Gastrocnemius medialis (tissue), 4 donors: ENCODE measurements at places on chromosomes 3 and 15. TPM values are rescaled to one million over a fixed set of nuclear protein-coding genes. Genes with fewer than 3 reads are reported as not detected.
A peak's percentile ranks its signal among the peaks of the same experiment; 100 is the strongest.

DNA sequence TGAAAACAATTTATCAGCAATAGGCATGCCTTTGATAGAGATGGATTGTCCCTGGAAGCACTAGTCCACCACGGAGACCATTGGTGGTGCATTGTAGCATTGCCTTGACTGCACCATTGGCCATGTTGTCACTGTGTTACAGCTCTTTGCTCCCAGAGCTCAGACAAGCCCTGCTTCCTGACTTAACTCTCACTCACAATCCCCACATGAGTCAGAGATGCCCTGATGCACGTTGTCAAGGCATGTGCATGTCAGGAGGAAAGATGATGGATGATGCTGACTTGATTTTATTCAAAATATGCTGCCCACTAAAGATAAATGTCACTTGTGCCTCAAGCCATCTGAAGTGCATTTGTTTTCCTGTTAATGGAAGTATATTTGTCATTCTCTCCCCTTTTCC, 266.1 kb downstream of the ARRDC4 start:
- no peaks in the 10 kb centered on the region for H3K27me3 ChIP-seq
- no peak overlapping the region for H3K4me3 ChIP-seq
- no peaks in the 10 kb centered on the region for H3K36me3 ChIP-seq
- DNase-seq: no peak
- H3K4me1 ChIP-seq: no peaks in the 10 kb centered on the region
- no peak overlapping the region for H3K27ac ChIP-seq

DNA sequence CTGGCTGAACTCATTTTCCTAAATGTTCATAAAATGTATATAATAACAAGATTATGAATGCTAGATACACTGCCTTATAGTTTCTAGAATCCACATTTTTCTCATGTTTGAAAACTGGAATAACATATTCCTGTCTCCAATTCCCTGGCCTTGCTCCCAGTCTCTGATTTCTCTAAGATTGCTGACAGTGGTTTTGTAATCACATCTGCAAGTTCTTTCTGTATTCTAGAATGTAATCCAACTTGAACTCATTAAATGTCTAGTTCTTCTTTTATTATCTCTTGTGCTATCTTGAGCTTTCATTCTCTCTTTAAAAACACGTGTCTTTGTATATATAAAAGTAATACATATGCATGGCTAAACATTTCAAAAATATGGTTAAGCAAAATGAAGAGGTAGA, 215.2 kb upstream of the ADAMTS9 start:
- no peak overlapping the region for H3K4me3 ChIP-seq
- no peaks in the 10 kb centered on the region for H3K36me3 ChIP-seq
- no peaks in the 10 kb centered on the region for H3K27me3 ChIP-seq
- no peak for DNase-seq
- H3K4me1 ChIP-seq: peaks cover 32% of the 10 kb centered on the region

GRCh38 chr3:20254268-20255117, 68.5 kb upstream of the SGO1 start:
- H3K27me3 ChIP-seq: no peaks in the 10 kb centered on the region
- DNase-seq: no peak
- H3K4me1 ChIP-seq: no peaks in the 10 kb centered on the region
- H3K36me3 ChIP-seq: no peaks in the 10 kb centered on the region
- H3K4me3 ChIP-seq: no peak overlapping the region

DNA sequence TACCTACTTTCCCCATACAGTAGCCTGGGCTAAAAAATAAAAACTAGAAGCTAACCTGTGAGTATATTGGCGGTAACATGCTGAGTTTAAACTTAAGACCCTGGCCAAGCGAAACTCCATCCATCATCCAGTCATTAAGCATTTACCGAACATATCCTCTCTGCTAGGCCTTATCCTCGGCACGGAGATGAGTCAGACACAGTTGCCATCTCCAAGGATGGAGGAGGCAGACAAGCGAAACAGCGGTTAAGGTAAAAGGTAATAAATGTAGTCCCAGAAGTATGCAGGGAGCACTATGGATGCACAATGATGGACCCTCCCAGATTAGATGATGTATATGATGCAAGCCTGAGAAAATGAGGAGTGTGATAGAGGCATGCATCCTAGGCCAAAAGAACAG, 143.6 kb downstream of the RYR3 start:
- H3K36me3 ChIP-seq: no peaks in the 10 kb centered on the region
- no peak overlapping the region for H3K4me3 ChIP-seq
- DNase-seq: no peak
- H3K27ac ChIP-seq: no peak overlapping the region
- H3K4me1 ChIP-seq: peaks cover 5% of the 10 kb centered on the region

GRCh38 chr3:98021830-98022560, 13.1 kb downstream of the GABRR3 start:
- DNase-seq: no peak
- H3K27ac ChIP-seq: no peak overlapping the region
- no peaks in the 10 kb centered on the region for H3K4me1 ChIP-seq
- no peak overlapping the region for H3K4me3 ChIP-seq

DNA sequence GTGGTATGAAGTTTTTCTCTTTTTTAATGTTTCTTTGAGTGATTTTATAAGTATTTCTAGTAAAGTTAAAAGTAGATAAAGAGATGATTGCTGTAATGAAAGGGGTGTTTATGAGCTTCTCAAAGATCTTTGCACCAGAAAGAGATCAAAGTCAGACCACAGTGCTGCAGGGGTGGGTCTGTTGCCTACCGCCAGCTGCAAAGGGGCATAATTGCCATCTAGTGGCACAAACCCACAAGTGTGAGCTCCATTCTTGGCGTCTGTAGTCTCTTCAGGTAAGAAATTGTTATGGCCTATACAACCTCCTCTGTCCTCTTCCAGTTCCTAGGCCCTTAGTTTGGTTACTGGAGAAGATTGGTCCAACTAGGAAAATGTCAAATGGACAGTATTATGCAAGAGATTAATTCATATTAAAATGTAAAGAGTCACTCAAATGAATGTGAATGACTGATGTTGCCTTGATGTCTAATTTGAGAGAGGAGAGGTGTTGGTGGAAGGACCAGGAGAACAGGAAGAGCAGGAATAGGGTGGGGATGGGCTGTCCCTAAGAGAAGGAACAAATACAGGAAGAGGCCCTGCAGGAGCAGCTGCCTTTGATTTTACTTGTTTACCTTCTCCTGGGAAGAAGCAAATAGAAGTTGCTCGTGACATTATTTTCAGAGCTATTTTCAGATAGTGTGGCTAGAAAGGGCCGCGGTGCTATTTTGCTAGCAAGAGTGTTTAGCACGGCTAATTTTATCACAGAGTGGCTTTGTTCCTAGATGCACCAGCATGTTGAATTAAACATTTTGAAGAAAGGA, 53.0 kb upstream of the GSK3B start:
- no peak for DNase-seq
- H3K27me3 ChIP-seq: no peaks in the 10 kb centered on the region
- peaks cover 17% of the 10 kb centered on the region for H3K4me1 ChIP-seq
- no peaks in the 10 kb centered on the region for H3K36me3 ChIP-seq
- no peak overlapping the region for H3K27ac ChIP-seq

GRCh38 chr3:99659032-99659431, 20.6 kb downstream of the COL8A1 start:
- no peak overlapping the region for H3K4me3 ChIP-seq
- H3K27me3 ChIP-seq: no peaks in the 10 kb centered on the region
- DNase-seq: peak; percentile 35

GRCh38 chr3:102354818-102355515, 79.8 kb upstream of the ZPLD1 start:
- no peaks in the 10 kb centered on the region for H3K4me1 ChIP-seq
- no peak for DNase-seq
- no peak overlapping the region for H3K27ac ChIP-seq
- no peaks in the 10 kb centered on the region for H3K36me3 ChIP-seq
- no peaks in the 10 kb centered on the region for H3K27me3 ChIP-seq

GRCh38 chr3:104746056-104746455, 620.7 kb upstream of the ALCAM start:
- H3K4me3 ChIP-seq: no peak overlapping the region
- no peak overlapping the region for H3K27ac ChIP-seq
- H3K36me3 ChIP-seq: no peaks in the 10 kb centered on the region
- DNase-seq: no peak
- H3K4me1 ChIP-seq: no peaks in the 10 kb centered on the region

DNA sequence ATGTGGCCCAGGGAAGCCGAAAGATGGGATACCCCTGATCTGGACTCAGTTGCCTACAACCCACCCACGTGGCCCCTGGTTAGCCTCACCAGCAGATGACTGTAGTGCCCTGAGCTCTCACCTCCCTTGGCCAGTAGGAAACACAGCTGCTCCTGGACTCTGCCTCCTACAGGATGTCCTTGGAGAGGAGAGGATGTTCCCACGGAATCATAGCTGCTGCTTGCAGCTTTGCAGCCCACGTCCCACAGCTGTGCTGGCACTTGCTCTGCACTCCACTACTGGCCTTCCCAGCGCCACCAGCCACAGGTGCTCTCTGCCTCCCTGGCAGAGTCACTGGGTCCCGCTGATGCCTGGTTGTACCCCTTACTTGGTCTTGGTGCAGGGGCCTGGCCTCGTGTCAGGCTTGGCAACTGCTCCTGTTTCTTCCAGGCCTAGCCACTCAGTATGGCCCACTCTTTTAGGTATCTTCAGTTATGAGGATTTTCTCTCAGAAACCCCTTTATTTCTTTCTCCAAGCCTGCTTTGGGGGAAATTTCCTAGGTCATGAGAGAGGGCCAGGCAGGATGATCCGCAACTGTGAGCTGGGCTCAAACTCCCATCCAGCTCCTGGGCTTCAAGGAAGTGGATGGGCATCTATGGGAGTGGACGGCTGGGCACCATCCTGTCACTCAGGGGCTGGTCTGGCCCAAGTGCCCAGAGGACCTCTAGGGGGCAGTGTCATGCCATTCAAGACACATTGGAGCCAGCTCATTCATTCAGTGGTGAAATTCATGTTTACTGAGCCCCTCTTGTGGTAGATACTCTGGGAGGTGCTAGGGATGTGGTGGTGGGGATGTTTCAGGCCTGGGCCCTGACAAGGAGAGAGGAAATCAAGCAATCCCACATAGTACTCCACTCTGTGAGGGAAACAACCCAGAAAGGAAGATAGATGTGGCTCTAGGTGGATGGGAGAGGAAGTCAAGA, 16.2 kb upstream of the VILL start:
- no peak overlapping the region for H3K27ac ChIP-seq
- no peaks in the 10 kb centered on the region for H3K36me3 ChIP-seq
- H3K27me3 ChIP-seq: no peaks in the 10 kb centered on the region
- H3K4me1 ChIP-seq: peaks cover 6% of the 10 kb centered on the region
- H3K4me3 ChIP-seq: no peak overlapping the region

DNA sequence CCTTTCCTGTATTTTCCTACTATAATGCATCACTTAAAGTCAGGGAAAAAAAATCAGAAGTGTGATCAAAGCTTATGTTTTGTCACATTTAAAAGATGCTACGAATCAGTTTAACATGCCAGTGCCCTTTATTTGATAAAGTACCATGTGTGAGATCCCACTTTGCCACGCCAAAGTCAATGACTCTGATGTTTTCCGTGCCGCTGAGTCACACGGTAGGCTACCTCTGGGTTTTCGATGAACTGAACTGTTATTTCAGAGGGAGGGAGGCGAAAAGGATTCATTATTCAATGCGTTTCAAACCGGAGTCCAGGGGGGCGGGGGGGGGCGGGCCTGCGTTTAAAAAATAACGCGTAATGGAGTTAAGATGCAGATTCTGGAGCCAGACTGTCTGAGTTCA, 203.0 kb downstream of the ABHD5 start:
- DNase-seq: no peak
- no peaks in the 10 kb centered on the region for H3K36me3 ChIP-seq

GRCh38 chr3:45548681-45549075, 45.9 kb upstream of the LIMD1 start:
- no peak overlapping the region for H3K4me3 ChIP-seq
- H3K36me3 ChIP-seq: no peaks in the 10 kb centered on the region
- peaks cover 46% of the 10 kb centered on the region for H3K4me1 ChIP-seq
- no peak for DNase-seq
- no peaks in the 10 kb centered on the region for H3K27me3 ChIP-seq

DNA sequence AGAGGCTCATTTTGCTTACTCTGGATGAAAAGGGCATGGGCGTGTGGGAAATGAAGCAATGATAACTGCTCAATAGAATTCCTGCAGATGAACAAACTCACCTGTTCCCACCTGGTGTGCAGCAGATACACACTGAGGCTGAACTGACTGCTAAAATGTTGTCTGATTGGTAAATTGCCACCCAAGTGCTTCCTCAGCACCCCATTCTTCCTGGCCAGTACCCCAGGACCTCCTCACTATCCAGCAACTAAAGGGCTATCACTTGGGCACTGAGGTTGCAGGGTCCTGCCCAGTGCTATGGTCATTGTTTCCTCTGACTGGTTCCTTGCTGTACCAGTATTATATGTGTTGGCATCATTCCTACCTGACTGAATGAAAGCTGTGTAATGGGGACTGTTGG, 38.0 kb upstream of the DGKG start:
- no peak for DNase-seq
- no peak overlapping the region for H3K4me3 ChIP-seq
- H3K27me3 ChIP-seq: no peaks in the 10 kb centered on the region
- no peaks in the 10 kb centered on the region for H3K4me1 ChIP-seq
- no peak overlapping the region for H3K27ac ChIP-seq
- H3K36me3 ChIP-seq: no peaks in the 10 kb centered on the region

DNA sequence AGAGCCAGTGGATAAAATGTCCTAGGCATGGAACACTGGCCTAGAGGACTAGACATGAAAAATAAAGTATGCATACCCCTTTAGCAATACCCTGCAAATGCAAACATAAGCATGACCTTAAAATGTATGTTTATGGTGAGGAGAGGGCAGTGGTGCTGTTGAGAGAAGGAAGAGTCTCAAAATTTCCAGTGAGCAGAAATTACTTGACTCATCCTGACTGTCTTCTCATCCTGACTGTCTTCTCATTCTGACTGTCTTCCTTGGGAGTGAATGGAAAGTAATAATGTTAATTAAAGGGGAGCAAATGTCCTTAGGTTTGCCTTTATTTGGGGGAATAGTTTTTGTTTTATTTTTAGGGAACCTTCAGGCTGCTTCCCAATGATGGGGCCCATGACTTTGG, 121.5 kb upstream of the GALNT15 start:
- no peak overlapping the region for H3K4me3 ChIP-seq
- no peak for DNase-seq
- no peaks in the 10 kb centered on the region for H3K36me3 ChIP-seq
- peaks cover 53% of the 10 kb centered on the region for H3K4me1 ChIP-seq

- H3K4me3 ChIP-seq: peak overlapping the region; percentile 83
- peak overlapping the region; percentile 84 for H3K27ac ChIP-seq
- no peaks in the 10 kb centered on the region for H3K36me3 ChIP-seq
- peak; percentile 15 for DNase-seq
- peaks cover 14% of the 10 kb centered on the region for H3K4me1 ChIP-seq
Observed at GRCh38 chr3:196712514-196713413, 587 bp downstream of the PIGX start.

DNA sequence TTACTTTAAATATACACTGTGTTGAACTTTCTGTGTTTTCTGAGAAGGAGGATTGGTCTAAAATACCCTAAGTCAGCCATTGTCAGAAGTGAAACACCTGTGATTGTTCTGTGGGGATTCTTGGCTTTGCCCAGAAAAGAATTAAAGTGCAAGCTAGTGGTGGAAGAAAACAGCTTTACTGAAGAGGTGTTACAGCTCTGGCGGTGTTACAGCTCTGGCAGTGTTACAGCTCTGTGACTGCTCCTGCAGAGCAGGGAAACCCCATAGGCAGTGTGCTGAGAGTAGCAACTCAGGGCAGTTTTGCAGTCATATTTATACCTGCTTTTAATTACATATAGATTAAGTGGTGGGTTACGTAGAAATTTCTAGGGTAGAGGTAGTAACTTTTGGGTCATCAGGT, 66.6 kb downstream of the C3orf20 start:
- H3K27ac ChIP-seq: no peak overlapping the region
- no peak for DNase-seq
- H3K4me1 ChIP-seq: no peaks in the 10 kb centered on the region
- H3K27me3 ChIP-seq: no peaks in the 10 kb centered on the region

The SGO1 gene
- not detected for total RNA-seq

The CSTA gene
- 0.58 TPM for total RNA-seq

The RAF1 gene
- total RNA-seq: 346 TPM

The TMEM207 gene
- not detected for total RNA-seq

The NOX5 gene
- total RNA-seq: not detected

The SPTBN5 gene
- not detected for total RNA-seq

The NANOGP8 gene
- not detected for total RNA-seq

The FETUB gene
- not detected for total RNA-seq
